ENCODE measurements at places on chromosomes 11 and 22. TPM values are rescaled to one million over a fixed set of nuclear protein-coding genes. Genes with fewer than 3 reads are reported as not detected.

Gene HOATZ
- total RNA-seq = not detected

Gene GUCY1A2
- total RNA-seq = not detected

Gene NOL12
- 39.8 TPM for total RNA-seq

Gene KRTAP5-8
- total RNA-seq = not detected

Gene PGA4
- not detected for total RNA-seq

Gene OR51G2
- not detected for total RNA-seq

Gene TMPRSS13
- 0.53 TPM for total RNA-seq

Gene MYEOV
- total RNA-seq = 0.26 TPM

Gene OR5T2
- not detected for total RNA-seq

Gene KCNJ4
- total RNA-seq = not detected

Gene TENM4
- 3.2 TPM for total RNA-seq

Gene SCGB1D4
- total RNA-seq = not detected

Gene CARNS1
- not detected for total RNA-seq

Gene OOSP4A
- total RNA-seq = not detected

Gene CSKMT
- 21.3 TPM for total RNA-seq

Gene PLA2G3
- total RNA-seq = under 0.01 TPM

Gene RNF215
- 15.5 TPM for total RNA-seq

Gene KLHL35
- total RNA-seq = 1.0 TPM

Gene SELENOM
- total RNA-seq = 29.4 TPM

Gene RIMBP3C
- total RNA-seq = under 0.01 TPM

Gene ROBO4
- under 0.01 TPM for total RNA-seq

Gene PDGFD
- total RNA-seq = under 0.01 TPM

Gene MAPK8IP1
- total RNA-seq = 0.90 TPM

Gene MUC5AC
- total RNA-seq = under 0.01 TPM

Gene ACR
- total RNA-seq = not detected

Gene CHRM4
- not detected for total RNA-seq

Gene MRGPRX3
- total RNA-seq = 0.13 TPM

Gene TMEM191C
- 1.3 TPM for total RNA-seq

Gene OR10D3
- total RNA-seq = not detected

All from bronchial epithelial cell (primary cell).